Activated T-cell treated with anti-CD3 and anti-CD28 coated beads, Interleukin-2, amount 50 U/mL, for 24 hours (primary cell): ENCODE measurements at places on chromosomes 13 and 19.
A peak's percentile ranks its signal among the peaks of the same experiment; 100 is the strongest.

DNA sequence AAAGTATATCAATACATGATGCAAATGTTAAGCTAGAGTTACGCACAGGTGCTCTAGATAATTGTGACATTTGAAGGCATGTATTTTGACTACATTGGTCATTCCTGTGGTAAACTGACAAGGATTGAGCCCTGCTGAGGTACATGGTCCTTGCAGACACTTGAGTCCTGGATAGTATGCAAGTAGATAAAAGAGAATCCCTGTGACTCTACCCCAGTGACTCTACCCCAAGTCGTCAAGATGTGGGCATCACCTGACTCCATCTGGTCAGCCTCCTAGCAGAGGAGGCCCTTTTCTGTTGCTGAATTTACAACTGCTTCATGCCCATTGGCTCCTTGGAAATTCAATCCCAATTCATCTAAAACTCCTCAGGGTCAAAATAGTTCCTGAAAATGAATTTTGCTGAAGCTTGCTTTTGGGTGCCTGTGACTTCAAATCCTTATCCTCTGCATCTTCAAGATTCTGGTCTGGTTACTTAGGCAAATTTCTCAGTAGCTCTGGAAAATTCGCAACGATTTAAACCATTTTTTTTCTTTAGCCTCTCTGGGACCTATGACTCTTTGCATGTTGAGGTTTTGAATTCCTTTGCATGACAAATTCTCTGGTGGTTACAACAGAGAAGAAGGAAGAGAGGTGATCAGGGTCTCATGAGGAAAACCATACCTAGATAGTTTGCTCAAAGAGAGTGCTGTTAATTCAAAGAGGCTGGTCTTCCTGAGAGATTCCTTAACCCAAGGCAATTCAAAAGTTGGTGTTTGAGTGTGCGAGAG, 422.1 kb downstream of the FGF9 start:
- no peak for DNase-seq

GRCh38 chr19:19571071-19571786, 33.2 kb downstream of the CILP2 start:
- no peak for DNase-seq

DNA sequence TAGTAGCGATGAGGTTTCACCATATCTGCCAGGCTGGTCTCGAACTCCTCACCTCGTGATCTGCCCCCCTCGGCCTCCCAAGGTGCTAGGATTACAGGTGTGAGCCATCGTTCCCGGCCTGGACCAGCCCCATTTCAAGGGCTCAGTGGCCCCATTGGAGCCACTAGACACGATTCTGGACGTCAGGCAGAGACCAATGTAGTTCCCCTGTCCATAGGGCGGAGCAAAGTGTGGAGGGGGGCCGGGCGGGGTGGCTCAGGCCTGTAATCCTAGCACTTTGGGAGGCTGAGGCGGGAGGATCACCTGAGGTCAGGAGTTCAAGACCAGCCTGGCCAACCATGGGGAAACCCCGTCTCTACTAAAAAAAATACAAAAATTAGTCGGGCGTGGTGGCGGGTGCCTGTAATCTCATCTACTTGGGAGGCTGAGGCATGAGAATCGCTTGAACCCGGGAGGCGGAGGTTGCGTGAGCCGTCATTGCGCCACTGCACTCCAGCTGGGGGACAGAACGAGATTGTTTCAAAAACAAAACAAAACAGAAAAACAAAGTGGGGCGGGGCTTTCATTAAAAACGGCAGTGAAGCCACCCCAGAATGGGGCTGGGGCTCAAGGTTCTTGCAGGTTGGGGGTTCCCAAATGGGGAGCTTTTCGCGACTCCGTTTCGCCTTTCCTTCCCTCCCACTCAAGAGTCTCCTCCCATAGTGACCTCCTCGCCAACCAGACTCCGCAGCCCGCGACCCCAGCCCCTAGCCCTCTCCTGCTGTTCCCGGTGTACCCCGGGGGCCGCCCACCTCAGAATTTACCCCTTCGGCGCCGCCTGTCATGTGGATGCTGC, 758 bp upstream of the TECR start:
- DNase-seq, result no peak

DNA sequence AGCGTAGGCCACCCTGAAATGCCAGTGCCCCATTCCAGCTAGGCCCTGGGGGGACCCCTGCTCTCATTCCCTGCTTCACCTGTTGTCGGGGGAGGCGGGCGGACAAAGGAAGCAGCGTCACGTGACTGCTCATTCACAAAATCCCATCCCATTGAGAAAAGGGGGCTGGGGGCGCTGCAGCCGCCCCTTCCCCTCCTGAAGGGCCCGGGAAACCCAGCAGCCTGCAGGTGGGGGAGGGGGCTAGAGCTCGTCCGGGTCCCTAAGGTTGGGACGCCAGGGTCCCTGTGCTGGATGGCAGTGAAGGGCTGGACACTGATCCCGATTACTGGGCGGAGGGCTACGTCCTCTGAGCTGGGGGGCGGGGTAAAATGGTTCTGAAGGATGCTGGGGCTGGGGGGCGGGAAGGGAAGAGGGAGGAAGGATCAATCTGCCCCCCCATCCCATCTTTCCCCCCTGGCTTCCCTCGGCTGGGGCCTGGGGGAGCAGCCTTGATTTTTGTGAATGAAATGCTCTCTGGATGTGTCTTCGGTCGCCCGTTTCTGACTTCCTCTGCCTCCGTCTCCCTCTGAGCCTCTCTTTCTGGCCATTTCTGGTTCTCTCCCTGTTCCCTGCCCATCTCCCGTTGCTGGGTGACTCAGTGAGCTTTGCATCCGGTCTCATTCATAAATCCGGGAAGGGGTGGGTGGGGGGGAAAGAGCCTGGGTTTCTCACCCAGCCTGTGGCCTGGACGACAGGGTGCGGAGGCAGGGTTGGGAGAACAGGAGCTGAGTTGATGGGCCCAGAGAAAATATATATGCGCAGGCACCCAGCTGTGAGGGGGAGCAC, 816 bp downstream of the SPRED3 start:
- no peak for DNase-seq

DNA sequence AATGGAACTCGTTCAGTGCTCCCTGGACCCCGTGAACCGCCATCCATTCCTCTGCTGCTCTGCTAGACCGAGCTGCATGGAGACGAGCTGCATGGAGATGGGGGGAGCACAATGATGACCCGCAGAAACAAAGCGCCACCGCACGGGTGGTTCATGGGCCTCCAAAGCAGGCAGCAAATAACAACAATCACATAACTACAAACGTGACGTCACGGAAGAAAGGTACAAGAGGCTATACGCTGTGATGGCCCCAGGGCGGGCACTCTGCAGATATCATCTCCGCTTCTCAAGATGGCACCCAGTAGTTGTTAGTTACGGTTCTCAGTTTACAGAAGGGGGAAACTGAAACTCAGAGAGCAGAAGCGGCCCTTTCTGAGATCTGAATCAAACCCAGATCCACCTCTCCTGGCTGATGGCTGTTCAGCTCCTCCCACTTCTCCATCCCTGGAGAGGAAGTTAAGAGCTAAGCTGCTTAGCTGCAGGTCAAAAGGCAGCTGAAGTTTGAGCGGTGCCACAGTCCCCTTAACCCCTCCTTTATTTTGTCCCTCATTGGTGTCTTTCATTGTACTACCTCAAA, 1.7 kb downstream of the ATP13A1 start:
- no peak for DNase-seq

DNA sequence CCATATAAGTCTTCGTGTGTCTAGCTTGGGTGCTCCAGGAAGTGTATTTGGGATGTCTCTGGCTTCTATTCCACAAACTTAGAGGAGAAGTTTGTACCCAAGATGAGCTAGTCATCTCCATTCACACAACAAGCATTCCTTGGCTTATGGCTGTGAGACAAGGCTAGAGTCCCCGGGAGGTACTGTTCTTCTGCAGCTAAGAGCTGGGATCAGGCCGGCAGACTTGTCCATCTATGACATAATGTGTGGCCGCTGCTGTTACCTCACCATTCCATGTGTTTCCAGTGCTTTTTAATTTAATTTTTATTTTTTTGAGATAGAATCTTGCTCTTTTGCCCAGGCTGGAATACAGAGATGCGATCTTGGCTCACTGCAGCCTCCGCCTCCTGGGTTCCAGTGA, 20.7 kb downstream of the GATAD2A start:
- no peak for DNase-seq

DNA sequence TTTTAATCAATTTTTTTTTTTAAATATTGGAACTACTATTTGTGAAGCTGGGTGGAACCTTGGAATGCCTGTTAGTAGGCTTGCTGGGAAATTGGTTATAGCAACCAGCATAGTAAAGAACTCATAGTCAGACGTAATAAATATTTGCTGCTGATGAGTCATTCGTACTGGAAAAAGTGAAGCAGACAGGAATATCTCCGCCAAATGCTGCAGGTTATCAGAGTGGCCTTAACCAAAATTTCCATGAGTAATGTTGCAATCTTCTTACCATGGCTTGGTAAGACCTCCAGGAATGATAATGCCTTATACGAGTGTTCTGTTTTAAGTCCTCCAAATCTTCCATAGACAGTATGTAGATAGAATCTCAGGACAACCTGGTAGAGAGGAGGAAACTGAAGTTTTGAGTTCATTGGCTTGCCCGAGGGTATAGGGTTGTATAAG, 34.2 kb downstream of the MBNL2 start:
- DNase-seq, result no peak

DNA sequence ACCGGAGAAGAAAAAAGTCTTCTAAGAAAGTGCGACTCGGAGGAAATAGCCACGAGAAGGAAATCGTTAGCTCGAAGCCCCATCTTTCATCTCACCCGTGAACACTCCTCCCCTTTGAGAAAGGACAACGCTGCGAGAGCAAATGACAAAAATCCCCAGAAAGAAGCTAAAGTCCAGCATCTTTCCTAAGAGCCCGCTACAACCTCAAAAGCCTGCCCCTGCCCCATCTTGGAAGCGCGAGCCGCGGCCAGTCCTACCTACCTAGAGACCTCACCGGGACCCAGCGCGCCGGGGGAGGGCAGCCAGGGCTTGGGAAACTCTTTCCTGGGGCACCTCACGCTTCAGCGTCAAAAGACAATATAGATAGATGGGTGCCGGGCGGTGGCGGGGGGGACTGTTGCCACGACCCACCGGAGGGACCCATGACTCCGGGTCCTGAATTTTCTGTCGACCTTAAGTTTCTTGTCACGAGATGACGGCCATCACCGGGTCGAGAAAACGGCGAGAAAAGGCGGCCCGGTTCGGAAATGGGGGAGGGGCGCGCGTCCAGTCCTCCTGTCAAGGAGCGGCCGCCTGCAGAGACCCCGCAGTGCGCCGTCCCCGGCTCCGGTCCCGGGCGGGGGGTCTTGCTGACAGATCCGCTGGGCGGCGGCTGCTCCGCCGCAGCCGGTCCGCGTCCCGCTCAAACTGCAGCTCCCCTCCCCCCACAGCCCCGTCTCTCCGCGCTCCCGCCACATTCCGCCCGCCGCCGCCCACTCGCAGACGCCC, 65.9 kb downstream of the KCNRG start:
- peak; percentile 73 for DNase-seq

DNA sequence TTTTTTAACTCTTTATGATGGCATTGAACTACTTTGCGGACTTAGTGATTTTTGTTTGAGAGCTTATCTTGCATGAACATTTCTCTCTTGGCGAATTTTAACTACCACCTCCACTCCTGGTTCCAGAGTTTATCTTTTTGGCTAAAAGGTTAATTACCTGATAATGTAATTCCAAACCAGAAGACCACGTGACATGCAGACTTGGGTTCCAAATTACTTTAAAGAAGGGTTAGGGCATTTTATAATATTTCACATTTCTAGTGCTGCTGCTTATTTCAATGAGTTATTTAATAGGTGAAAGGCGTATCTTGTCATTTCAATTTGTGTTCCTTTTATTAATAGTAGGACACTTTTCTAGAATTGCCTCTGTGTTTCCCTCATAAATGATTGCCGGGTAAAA, 52.0 kb downstream of the TDRD12 start:
- no peak for DNase-seq

DNA sequence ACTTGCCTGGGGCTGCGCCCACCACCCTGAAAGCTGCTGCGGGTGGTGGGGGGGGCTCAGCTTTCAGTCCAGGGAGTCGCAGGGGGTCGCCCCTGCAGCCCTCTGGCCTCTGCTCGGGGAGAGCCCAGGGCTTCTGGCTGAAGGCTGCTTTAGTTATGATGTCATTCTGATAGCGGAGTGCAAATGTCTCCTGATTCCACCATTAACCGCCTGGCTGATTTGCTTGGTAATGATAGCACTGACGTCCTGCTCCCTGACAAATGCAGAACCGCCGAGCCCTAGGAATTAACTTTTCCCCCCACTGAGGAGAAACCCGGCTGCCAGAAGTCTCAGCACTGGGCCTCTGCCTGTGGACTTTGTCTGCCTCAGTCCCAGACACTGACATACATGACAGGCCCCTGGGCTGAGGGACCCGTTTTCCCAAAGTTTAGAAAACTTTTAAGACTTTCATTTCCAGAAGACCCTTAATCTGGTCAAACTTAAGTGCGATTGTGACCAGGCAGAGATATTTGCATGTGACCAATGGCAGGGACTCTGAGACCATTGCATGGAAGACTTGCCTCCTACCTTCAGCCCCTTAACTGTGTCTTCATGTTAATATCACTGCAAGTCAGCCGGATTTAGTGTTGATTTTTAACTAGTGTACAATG, 142.5 kb upstream of the ZNF536 start:
- DNase-seq, result no peak

GRCh38 chr13:83008212-83008929, 873.9 kb downstream of the SLITRK1 start:
- no peak for DNase-seq

DNA sequence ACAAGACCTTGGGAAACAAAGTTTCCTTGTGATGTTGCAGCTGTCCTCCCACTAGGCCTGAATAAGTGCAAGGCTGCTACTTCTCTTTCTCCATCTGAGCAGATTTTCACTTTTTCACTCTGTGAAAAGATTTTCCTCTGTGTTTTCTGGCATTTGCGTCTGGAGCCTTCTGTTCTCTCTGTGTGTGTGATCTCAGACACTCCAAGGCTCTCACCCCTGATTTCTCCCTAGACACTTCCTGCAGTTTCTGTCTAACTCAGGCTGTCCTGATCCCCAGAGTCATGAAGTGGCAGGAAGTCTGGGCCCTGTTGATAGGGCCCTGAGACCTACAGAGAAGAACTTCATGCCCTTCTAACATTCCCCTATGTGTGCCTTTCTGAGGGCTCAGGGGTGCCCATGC, 37.2 kb downstream of the SIGLEC7 start:
- no peak for DNase-seq

- no peak for DNase-seq
Measured at GRCh38 chr13:80901111-80901510, 560.2 kb upstream of the SPRY2 start.

DNA sequence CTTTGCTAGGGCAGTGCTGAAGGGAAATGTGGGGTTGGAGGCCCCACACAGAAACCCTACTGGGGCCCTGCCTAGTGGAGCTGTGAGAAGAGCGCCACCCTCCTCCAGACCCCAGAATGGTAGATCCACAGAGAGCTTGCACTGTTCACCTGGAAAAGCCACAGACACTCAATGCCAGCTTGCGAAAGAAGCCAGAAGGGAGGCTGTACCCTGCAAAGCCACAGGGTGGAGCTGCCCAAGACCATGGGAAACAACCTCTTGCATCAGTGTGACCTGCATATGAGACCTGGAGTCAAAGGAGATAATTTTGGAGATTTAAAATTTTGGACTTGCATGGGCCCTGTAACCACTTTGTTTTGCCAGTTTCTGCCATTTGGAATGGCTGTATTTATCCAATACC, 615.4 kb upstream of the MIR17HG start:
- DNase-seq, result no peak
